ENCODE measurements at places on chromosomes 4 and X.

GRCh38 chrX:73944563-73944908 is 359.4 kb upstream of the ZCCHC13 start:
- no peak for DNase-seq

DNA sequence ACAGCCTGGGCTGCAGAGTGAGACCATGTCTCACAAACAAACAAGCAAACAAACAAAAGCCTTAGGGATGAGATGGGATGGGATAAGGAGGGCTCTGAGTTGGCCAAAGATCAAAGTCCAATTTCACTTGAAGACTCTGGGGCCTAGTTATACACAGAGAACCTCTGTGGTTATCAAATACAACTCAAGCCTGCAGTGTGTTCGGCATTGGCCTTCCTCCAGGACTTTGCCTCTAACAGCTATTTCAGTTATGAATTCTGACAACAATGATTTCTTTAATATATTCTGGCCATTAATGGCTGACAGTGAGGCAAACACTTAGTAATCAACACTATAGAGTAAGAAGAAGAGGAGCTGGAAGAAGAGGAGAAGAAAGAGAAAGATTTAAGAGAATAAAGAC is 171.1 kb downstream of the PDGFRA start:
- DNase-seq: no peak

- DNase-seq: no peak
Observed at GRCh38 chr4:120809518-120809917, 113.0 kb downstream of the PRDM5 start.

- DNase-seq: peak; percentile 60
Observed at GRCh38 chrX:103464072-103464773, 55.1 kb downstream of the RAB40A start.

DNA sequence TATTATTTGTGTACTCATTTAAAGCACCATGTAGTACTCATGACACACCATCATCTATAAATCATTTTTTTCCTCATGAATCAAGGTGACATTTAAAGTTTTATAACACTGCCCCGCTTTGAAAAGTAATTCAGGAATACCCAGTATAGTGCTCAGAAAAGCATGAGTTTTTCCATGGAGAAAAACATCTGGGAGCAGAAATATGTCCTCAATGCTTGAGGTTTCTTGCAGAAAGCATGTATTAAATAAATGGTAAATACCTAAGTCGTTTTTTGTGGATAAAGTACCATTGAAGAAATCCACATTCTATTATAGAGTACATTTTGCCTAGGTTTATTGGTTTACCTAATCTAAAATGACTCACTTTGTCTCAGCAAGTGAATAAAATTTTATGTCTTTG is 66.2 kb downstream of the UBA6 start:
- no peak for DNase-seq

GRCh38 chr4:146398404-146398803 is 123.3 kb downstream of the SLC10A7 start:
- DNase-seq: peak; percentile 16

- no peak for DNase-seq
Observed at GRCh38 chr4:173515458-173515857, 14.6 kb downstream of the HAND2 start.

- DNase-seq: no peak
Observed at GRCh38 chrX:121864561-121864960, 817.2 kb downstream of the GLUD2 start.

DNA sequence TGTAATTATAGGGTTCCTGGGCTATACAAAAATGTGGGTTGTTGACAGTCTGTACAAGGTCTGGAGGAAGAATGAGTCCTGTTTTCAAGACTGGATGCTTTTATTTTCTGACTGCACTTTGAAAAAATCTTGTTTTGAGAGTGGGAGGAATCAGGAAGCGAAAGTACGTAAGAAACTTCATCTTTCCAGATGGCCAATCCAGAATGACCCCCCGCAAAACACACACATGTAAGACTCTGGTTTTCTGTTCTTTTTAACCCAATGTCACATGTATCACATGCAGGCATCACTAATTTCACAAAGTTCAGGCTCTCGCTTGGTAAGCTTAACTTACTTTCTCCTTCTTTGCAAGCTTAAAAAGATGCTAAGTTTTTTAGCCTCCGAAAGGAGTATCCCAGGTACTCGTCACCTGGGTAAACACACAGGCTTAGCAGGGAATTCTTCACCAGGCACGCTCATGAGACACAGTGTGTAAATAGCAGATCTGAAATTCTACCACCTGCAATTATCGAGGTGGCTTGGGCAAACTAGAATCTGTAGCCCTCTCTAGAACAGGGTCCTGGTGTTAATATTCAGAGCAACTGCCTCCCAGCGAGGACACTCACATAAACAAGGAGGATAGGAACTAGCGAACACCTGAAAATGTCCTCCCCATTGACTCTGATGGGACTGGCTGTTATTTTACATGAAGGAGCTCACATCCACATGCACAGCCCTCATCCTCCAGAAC is 90.7 kb downstream of the NSUN7 start:
- DNase-seq: no peak

Data from AG20443 (cell line).